ENCODE measurements at places on chromosomes 1 and 21.

- no peaks in the 10 kb centered on the region for H3K36me3 ChIP-seq
- no peak overlapping the region for H3K4me3 ChIP-seq
- peak; percentile 23 for DNase-seq
Observed at GRCh38 chr1:221543529-221544120, 198.3 kb downstream of the DUSP10 start.

DNA sequence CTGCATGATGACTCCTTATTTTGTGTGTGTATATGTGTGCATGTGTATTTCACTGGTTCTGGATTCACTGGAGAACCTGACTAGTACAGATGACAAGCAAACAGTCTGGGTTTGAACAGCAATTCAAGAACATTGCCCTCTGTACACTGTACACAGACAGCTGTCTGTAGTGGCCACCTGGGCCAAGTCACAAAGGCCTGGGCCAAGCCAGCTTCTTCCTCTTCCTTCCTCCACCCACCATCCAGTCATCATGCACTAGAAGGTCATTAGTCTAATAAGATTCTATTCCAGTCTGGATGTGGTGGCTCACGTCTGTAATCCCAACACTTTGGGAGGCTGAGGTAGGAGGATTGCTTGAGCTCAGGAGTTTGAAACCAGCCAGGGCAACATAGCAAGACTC lies 155.9 kb downstream of the ELAVL4 start:
- DNase-seq, result no peak
- no peak overlapping the region for H3K27ac ChIP-seq
- H3K4me1 ChIP-seq, result no peaks in the 10 kb centered on the region
- H3K4me3 ChIP-seq, result no peak overlapping the region
- H3K36me3 ChIP-seq, result no peaks in the 10 kb centered on the region
- no peaks in the 10 kb centered on the region for H3K27me3 ChIP-seq

- no peaks in the 10 kb centered on the region for H3K4me1 ChIP-seq
- H3K27ac ChIP-seq, result no peak overlapping the region
- H3K27me3 ChIP-seq, result no peaks in the 10 kb centered on the region
- H3K36me3 ChIP-seq, result no peaks in the 10 kb centered on the region
- no peak overlapping the region for H3K4me3 ChIP-seq
Observed at GRCh38 chr1:221118938-221119320, 239.7 kb downstream of the HLX start.

GRCh38 chr1:81228926-81229325 lies 571.8 kb upstream of the ADGRL2 start:
- DNase-seq, result no peak
- H3K36me3 ChIP-seq, result no peaks in the 10 kb centered on the region
- H3K4me3 ChIP-seq, result no peak overlapping the region
- peaks cover 33% of the 10 kb centered on the region for H3K4me1 ChIP-seq
- H3K27ac ChIP-seq, result no peak overlapping the region

DNA sequence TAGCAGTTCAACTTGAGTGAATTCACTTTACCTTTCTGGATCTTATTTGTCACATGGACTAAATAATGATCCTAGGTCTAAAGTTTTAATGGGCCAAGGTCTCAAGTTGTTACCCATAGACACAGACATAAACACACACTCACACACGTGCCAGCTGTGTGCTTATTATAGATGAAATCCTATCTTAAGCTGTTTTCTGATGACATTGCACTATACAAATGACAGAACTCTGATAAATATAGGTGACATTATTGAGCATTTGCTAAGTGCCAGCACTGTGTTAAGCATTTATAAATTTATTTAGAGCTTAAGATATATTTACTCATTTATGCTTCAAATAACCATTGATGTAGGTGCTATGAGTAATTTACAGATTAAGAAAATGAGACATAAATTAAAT lies 474.4 kb upstream of the NR5A2 start:
- no peaks in the 10 kb centered on the region for H3K27me3 ChIP-seq
- no peak overlapping the region for H3K4me3 ChIP-seq
- H3K36me3 ChIP-seq, result no peaks in the 10 kb centered on the region
- DNase-seq, result no peak
- H3K27ac ChIP-seq, result no peak overlapping the region

DNA sequence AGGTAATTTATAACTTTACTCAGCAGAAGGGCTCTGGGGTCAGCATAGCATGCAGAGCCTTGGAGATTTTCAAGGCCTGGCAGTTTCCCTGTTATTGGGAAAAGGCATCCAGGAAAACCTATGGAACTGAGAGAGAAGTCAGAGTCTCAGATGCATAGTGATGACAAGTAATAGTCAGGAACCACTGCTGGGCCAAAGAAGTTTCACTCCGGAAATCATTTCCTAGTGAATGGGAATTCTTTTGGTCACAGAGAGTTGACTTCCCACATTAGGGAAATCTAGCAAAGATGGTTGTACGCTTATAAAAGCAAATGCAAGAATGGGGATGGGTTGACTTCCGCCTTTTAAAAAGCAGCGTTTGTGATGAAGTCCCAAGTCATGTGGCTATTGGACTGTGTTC lies 28.4 kb upstream of the RUNX1 start:
- H3K4me1 ChIP-seq, result no peaks in the 10 kb centered on the region
- H3K4me3 ChIP-seq, result no peak overlapping the region
- no peaks in the 10 kb centered on the region for H3K36me3 ChIP-seq
- DNase-seq, result no peak

GRCh38 chr21:18518054-18518481 lies 114.5 kb upstream of the TMPRSS15 start:
- no peaks in the 10 kb centered on the region for H3K27me3 ChIP-seq
- H3K4me3 ChIP-seq, result no peak overlapping the region
- H3K36me3 ChIP-seq, result no peaks in the 10 kb centered on the region
- no peak overlapping the region for H3K27ac ChIP-seq
- no peak for DNase-seq

GRCh38 chr21:35529171-35529863 lies 480.2 kb upstream of the RUNX1 start:
- no peak overlapping the region for H3K27ac ChIP-seq
- no peak overlapping the region for H3K4me3 ChIP-seq
- DNase-seq, result no peak
- H3K27me3 ChIP-seq, result no peaks in the 10 kb centered on the region
- no peaks in the 10 kb centered on the region for H3K36me3 ChIP-seq

- H3K4me1 ChIP-seq, result no peaks in the 10 kb centered on the region
- DNase-seq, result no peak
- no peaks in the 10 kb centered on the region for H3K27me3 ChIP-seq
- no peaks in the 10 kb centered on the region for H3K36me3 ChIP-seq
Observed at GRCh38 chr1:66480162-66480561, 53.8 kb upstream of the SGIP1 start.

- H3K36me3 ChIP-seq, result no peaks in the 10 kb centered on the region
- H3K4me1 ChIP-seq, result no peaks in the 10 kb centered on the region
- H3K27me3 ChIP-seq, result no peaks in the 10 kb centered on the region
- DNase-seq, result no peak
- H3K4me3 ChIP-seq, result no peak overlapping the region
Observed at GRCh38 chr1:108016451-108016920, 51.5 kb upstream of the VAV3 start.

GRCh38 chr1:109499661-109500536 lies 6.0 kb downstream of the CYB561D1 start:
- peak; percentile 64 for DNase-seq
- no peaks in the 10 kb centered on the region for H3K36me3 ChIP-seq
- peaks cover 16% of the 10 kb centered on the region for H3K4me1 ChIP-seq
- no peak overlapping the region for H3K4me3 ChIP-seq

DNA sequence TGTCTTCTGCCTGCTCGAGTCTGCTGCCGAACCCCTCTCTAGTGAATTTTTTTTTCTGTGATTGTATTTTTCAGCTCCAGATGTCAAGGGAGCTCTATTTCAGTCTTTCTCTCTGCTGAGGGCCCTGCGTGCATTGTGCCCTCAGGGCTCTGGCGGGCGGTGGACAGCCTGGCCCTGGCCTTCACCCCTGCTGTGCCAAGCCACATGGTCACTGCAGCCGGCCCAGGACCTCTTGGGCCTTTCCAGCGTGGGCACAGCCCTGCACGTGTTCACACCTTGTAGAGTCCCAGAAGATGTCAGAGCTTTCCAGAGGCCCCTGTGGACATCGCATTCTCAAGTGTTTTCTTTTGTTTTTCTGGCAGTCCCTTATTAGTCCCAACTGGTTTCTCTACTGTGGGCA lies 55.7 kb downstream of the PCNT start:
- DNase-seq, result no peak
- no peaks in the 10 kb centered on the region for H3K4me1 ChIP-seq
- no peaks in the 10 kb centered on the region for H3K36me3 ChIP-seq
- no peak overlapping the region for H3K27ac ChIP-seq

- H3K27me3 ChIP-seq, result no peaks in the 10 kb centered on the region
- no peaks in the 10 kb centered on the region for H3K36me3 ChIP-seq
- DNase-seq, result peak; percentile 91
- H3K27ac ChIP-seq, result no peak overlapping the region
- peak overlapping the region; percentile 79 for H3K4me3 ChIP-seq
Observed at GRCh38 chr21:42652527-42653230, 742 bp upstream of the PDE9A start.

Measured in neural progenitor cell (in vitro differentiated cells).